Astrocyte (in vitro differentiated cells and primary cell): ENCODE measurements at places on chromosomes 4 and X.
A peak's percentile ranks its signal among the peaks of the same experiment; 100 is the strongest.

GRCh38 chr4:153521478-153521877, 55.3 kb downstream of the TMEM131L start:
- DNase-seq: no peak

DNA sequence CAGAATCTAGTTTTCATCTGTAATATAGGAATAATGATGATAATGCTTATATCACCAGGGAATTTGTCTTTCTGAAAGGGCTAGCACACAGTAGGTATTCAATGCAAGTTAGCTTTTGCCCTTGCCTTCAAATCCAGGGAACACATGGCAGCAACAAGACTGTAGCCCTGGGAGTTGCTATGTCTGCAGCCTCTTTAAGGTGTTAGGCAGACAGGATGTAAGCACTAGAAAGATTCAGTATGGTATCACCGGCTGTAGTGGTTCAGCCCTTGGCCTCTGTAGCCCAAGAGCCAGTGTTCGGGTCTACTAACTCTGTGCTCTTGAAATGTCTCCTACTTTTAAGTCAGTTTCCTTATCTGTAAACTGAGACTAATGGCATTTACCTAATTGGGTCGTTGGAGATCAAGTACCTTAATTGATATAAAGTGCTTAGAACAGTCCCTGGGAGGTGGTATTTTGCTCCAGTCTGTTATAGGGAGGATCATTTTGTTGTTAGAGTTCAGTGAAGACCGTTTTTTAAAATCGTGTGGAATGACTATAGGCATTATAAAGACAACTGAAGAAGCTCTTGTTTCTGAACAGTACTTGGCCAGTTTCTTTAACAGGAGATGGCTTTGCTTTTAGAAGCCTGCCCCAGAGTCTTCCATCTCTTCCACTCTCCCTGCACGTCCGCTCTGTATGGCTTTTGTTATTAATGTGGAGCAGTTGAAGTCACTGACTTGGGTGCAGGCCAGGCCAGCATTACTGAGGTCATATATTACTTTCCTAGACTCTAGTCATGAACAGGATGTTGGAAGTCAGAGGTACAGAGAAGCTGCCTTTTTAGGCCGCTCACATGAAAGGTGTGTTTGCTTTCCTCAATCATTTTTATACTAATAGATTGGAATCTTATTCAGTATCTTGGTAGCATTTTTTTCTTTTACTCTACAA, 44.8 kb downstream of the GAB1 start:
- DNase-seq: peak; percentile 89

DNA sequence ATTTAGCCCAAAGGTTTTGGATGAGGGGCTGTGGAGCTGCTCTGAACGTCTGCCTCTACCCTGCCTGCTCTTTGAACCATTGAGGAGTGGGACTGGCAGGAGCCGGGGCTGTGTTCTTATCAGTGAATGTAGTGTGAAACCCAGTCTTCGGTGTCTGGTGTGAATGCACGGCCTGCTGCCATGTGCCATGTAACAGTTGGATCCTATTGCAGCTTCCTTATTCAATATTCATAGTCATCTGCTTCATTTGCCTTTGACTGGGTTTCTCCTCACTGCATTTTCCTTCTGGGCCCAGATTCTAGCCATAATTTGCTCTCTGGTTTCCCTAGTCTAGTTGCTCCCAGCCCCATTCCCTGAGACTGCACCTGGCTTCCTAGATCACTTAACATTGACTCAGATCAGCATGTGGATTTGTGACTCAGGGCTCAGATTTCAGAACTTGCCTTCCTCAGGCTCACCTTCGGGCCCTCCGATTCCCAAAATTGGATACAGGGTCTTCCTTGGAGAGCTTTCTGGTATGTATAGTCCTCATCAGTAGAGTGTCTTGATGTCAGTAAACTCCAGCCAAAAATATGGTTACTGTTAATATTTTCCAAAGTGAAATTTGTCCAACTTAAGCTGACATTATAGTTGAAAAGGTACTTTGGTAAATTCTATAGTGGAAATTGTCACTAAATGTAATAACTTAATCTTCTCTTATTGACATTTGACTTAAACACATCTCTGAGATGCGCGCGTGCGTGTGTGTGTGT, 94.0 kb upstream of the DDIT4L start:
- no peak for DNase-seq

DNA sequence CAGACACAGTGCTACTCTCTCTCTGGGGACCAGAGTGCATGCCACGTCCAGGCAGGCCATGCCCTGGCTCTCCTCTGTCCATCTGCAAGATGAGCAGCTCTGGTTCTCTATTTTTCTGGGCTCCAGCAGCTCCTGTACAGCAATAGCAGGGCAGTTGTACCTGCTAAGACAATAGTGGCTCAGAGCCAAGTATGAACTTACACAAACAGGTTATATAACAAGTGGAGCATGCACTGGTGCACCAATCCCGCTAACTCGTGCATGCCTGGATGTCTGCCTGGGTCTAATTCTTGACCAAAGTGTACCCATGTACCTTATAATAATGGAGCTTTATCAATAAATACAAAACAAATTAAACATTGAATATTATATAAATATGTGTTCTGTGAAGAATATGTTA, 392.3 kb downstream of the CENPC start:
- DNase-seq: no peak

- no peak for DNase-seq
Observed at GRCh38 chrX:26580021-26580420, 364.1 kb downstream of the MAGEB5 start.

DNA sequence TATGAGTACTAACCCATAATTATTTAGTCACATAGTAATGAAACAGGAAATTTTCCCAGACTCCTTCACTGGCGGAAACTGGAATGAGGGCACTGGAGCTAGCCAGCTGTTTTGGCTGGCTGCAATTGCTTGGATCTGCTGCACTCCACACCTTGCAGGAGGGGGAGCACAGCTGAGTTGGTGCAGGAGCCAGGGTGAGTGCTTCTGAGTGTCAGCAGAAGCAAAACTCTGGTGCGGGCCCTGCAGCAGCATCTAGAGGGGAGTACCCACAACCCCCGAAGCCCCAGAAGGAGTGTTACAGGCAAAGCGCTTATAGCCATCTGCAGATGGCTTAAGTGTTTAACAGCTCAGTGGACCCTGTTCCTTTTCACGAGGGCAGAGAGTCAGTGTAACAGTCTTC, 96.1 kb downstream of the RPA4 start:
- DNase-seq: no peak

- no peak for DNase-seq
Observed at GRCh38 chrX:106450405-106450804, 161.4 kb upstream of the RADX start.

GRCh38 chrX:84123585-84123984, 64.4 kb downstream of the RPS6KA6 start:
- no peak for DNase-seq
